ENCODE measurements at places on chromosomes 5 and 9.

GRCh38 chr9:109346904-109347303 lies 26.0 kb upstream of the EPB41L4B start:
- no peak for DNase-seq

DNA sequence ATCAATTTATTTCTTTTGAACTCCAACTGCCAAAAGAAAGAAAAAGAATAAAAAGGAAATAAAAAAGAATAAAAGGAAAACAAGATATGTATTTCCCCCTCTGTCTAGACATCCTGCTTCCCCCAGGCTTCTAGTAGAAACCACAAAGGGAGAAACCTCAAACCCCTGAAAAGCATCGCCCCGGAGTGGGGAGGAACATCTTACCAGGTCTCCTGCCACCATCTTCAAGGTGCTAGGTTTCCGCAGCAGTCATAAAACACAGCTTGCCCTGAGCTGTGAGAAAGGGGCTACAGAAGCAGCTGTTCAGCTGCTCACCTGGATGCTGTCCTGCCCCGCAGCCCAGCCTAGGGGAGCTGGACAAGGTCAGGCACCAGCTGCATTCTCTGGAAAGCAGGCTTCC lies 487.7 kb downstream of the GADD45G start:
- DNase-seq = no peak

DNA sequence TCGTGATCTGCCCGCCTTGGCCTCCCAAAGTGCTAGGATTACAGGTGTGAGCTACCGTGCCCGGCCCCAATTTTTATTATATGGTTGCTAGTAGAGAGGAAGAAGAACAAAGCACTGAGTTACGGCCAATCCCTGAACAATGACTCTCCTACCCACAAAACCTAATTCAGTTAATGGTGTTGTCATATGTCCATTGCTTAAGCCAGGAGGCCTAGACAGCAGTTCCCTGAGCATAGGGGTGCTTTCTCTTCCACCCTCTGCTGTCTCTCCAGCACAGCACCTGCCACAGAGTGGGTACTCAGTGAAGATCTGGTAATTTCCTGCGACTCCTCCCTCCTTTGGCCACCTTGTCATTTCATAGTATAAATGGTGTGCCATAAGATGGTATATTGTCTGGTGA lies 21.4 kb upstream of the LTC4S start:
- no peak for DNase-seq

- DNase-seq = no peak
Observed at GRCh38 chr5:61916621-61917620, 389.1 kb upstream of the KIF2A start.

- DNase-seq = no peak
Observed at GRCh38 chr5:143318833-143319232, 84.7 kb downstream of the NR3C1 start.

DNA sequence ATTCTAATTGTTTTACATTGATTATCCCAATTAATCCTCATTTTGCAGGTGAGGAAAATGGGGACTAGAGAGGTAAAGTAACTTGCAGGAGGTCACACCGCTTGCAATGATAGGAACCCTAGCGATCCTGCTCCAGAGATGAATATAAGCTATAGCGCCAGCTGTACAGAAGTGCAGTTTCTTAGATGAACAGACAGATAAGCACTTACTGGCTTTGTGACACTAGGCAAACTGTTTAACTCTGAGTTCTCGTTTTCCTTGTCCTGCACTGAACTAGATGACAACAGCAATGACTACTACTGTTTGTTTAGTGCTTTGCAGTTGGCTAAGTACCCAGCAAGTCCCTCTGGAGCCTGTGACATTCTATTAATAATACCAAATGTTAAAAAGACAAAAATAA lies 11.1 kb downstream of the LHX6 start:
- no peak for DNase-seq

GRCh38 chr9:726005-726404 lies 115.5 kb upstream of the DMRT1 start:
- DNase-seq = no peak

DNA sequence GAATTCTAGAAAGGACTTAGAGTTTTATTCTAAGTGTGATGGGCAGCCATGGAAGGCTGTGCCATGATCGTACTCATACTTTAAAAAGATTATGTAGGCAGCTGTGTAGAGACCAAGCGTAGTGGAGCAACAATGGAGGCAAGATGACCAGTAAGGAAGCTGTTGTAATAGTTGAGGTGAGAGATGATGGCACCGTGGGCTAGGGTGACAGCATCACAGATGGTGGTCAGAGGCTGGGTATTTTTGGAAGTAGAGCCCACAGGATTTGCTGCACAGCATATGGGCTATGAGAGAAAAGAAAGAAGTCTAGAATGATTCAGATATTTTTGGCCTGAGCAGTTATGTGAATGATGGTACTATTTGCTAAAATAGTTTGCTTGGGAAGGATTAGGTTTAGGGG lies 7.7 kb downstream of the ARHGAP26 start:
- no peak for DNase-seq

DNA sequence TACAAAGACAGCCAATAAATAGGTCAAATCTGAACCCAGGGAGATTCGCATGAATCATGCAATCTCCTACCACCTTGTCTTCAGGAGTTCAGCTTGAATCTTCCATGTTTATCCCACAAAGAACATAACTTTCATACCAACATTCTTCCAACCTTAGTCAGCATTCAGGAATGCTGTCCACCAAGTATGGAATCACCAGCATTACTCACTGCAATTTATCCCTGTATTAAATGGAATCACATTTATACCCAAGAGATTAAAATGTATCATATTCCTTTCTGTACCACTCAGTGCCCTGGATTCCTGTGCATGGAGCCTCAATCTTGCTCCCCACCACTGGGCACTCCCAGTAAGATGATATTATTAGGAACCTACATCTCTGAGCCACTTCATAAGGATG lies 162.6 kb downstream of the GLIS3 start:
- DNase-seq = peak; percentile 93

DNA sequence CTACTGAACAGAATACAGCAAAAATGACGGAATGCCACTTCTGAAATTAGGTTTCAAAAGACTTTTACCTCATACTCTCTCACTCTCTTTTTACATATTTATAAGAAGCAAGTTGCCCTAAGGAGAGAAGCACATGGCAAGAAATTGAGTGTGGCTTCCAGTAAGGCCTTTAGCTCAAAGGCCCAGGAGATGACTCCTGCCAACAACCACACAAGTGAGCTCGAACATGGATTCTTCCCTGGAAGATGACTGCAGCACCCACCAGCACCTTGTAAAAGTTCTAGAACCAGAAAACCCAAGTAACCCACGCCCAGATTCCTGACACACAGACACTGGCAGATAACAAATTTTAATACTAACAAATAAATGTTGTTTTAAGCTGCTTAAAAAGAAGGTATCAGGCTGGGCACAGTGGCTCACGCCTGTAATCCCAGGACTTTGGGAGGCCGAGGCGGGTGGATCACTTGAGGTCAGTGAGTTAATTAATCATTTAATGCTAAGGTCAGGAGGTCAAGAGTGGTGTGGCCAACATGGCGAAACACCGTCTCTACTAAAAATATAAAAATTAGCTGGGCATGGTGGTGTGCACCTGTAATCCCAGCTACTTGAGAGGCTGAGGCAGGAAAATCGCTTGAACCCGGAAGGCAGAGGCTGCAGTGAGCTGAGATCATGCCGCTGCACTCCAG lies 17.0 kb downstream of the PTBP3 start:
- no peak for DNase-seq

- DNase-seq = no peak
Observed at GRCh38 chr9:106400170-106400569, 462.8 kb upstream of the ZNF462 start.

- no peak for DNase-seq
Observed at GRCh38 chr9:130422546-130422945, 22.2 kb upstream of the ASS1 start.

- DNase-seq = peak; percentile 73
Observed at GRCh38 chr5:177494346-177495195, 2.8 kb downstream of the PDLIM7 start.
